ENCODE measurements at places on chromosomes 2 and 18. TPM values are rescaled to one million over a fixed set of nuclear protein-coding genes. Genes with fewer than 3 reads are reported as not detected.

The BOLL gene
- total RNA-seq, result not detected

The ESPNL gene
- not detected for total RNA-seq

The UGT1A8 gene
- total RNA-seq, result not detected

The BCL11A gene
- total RNA-seq, result 0.11 TPM

The SPHKAP gene
- total RNA-seq, result not detected

The ANKRD29 gene
- total RNA-seq, result 118 TPM

The NOSTRIN gene
- total RNA-seq, result 7.8 TPM

The RMND5A gene
- total RNA-seq, result 17.7 TPM

The CNTNAP5 gene
- total RNA-seq, result not detected

The FAM237A gene
- not detected for total RNA-seq

The RSAD2 gene
- total RNA-seq, result 0.32 TPM

The ATAD2B gene
- total RNA-seq, result 8.4 TPM

The SULT1C4 gene
- total RNA-seq, result 11.0 TPM

The SLC4A5 gene
- 0.11 TPM for total RNA-seq

The IMPA2 gene
- total RNA-seq, result 43.4 TPM

DNA sequence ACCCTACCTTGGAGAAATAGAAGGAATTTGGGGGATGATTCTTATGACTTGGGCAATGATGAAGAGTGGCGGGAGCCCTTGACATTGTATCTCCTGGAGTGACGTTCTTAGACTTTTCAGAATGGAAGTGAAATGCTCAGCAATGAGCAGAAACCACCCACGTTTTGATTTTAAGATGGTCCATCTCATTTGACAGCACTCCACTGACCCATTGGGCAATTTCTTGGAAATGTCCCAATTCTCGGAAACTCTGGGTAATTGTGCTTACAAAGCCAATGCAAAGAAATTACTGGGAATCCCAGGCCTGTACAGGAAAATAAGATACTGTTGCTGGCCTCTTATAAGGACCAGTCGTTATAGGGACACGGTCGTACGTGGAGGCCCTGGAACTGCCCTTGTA is 170.0 kb upstream of the COPS8 start:
- no peak for DNase-seq

GRCh38 chr2:109498906-109499305 is 114.9 kb downstream of the SEPTIN10 start:
- DNase-seq, result no peak

DNA sequence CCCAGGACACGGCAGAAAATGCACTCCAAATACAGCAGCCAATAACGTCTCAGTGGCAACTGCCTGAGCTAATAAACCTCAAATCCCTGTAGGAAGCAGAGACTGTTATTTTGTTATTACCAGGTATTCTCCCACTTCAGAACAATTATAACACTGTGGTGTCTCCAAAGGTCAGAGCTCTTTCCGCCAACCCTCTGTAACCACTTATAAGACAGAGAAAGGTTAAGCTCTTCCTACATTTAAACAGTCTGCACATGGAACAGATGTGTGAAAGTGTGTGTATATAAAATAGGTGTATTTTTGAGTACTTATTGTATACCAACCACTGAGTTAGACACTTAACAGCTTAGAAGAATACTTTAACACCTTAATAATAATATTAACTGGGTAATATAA is 64.1 kb downstream of the FBXO15 start:
- no peak for DNase-seq

GRCh38 chr2:239807568-239807967 is 217.6 kb downstream of the NDUFA10 start:
- peak; percentile 40 for DNase-seq

GRCh38 chr2:54377901-54378493 is 78.1 kb upstream of the SPTBN1 start:
- DNase-seq, result no peak

DNA sequence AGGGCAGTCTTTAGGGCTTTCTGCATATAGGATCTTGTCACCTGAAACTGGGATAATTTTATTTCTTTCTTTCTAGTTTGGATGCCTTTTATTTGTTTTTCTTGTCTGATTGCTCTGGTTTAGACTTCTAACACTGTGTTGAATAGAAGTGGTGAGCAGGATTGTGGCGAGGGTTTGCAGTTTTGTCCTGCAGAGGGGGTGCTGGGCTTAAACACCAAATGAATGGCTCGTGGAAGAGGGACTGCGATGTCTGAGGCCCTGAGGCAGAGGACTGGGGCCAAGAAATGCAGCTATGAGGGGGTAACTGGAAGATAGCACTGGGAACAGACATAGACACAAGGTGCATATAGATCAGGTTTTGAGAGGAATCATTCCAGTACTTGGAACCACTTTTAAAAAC is 20.5 kb downstream of the UBE2F start:
- no peak for DNase-seq

- no peak for DNase-seq
Measured at GRCh38 chr2:239308661-239309397, 92.0 kb downstream of the HDAC4 start.

DNA sequence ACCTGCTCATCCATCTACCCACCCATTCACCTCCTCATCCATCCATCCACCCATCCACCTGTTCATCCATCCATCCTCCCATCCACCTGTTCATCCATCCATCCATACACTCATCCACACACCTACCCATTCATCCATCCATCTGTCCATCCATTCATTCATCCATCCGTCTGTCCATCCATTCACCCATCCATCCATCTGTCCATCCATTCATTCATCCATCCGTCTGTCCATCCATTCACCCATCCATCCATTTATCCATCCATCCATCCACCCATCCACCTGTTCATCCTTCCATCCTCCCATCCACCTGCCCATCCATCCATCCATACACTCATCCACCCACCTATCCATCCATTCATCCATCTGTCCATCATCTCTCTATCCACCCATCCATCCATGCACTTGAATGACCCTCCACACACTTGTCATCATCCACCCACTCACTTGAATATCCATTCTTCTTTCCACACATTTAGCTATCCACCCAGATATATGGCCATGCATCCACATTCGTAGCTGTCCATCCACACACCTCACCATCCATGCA is 45.0 kb downstream of the CROCC2 start:
- no peak for DNase-seq

GRCh38 chr2:154140249-154141025 is 268.7 kb downstream of the GALNT13 start:
- no peak for DNase-seq

DNA sequence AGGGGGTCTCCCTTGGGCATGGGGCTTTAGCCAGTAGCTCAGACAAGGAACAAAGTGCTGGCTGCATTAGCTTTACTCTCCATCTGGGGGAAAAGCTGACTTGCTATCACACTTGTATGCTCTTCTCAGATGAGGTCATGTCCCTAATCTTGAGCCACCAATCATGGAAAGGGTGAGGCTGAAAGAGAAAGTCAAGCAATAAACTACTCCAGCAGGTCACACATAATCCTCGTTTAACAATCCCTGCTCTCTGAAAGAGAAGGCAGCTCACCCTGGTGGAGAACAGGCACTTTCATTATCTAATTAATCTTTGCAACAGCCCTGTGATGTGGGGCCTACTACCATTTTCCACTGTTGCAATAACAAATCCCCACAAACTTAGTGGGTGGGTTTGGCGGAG is 129.7 kb upstream of the CAPN13 start:
- no peak for DNase-seq

DNA sequence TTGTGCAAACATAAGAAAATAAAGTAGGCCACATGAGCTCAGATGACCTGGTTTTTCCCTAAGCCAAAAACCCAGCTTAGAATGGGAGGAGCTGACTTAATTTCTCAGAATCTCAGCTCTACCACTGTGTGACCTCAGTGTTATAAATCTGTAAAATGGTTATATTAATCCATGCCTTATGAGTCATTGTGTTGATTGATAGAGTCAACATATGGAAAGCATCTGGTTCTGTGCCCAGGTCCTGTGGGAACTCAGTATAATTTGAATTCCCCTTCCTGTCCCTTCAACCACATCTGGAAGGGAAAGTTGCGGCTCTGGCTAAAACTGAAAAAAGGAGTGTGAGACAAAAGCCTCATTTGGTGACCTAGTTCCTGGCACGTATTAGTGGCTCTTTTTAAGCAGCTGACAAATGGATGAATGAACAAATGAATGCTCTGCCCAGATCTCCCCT is 25.7 kb downstream of the TMEM177 start:
- no peak for DNase-seq

GRCh38 chr2:168449419-168449818 is 6.7 kb upstream of the CERS6 start:
- DNase-seq, result no peak

GRCh38 chr18:23945416-23946079 is 69.0 kb upstream of the TTC39C start:
- DNase-seq, result no peak

GRCh38 chr18:10530852-10531251 is 5.0 kb downstream of the NAPG start:
- no peak for DNase-seq

DNA sequence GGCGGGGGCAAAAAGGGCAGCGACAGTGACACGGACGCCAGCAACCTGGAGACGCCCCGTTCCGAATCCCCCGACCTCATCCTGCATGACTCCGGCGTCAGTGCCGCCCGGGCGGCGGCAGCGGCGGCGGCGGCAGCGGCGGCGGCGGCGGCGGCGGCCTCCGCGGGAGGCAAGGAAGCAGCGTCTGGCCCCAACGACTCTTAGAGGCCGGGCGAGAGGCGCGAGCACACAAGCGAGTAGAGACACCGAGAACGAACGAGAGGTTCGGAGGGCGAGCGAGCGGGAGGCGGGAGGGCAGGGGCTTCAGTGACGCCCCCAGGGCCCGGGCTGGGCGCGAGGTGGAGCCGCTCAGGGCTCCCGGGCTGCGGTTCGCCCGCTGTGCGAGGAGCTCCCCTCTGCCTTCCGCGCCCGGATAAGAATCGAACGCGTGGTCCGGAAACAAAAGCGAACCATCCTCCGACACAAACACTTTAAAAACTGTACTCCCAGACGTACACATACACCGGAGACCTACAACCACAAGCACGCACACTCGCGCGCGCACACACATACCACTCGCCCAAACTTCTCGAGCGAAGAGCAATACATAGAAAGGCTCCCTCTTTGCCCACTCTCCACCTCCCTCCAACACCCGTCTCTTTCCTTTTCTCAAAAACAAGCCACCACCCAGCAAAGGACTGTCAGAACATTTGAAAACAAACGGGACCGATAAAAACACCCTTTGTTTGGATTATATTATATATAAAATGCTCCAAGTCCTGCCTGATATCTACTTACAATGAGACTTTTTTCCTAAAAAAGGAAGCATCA is 2.8 kb downstream of the SP9 start:
- no peak for DNase-seq

- no peak for DNase-seq
Measured at GRCh38 chr2:177748360-177748759, 324.2 kb downstream of the PDE11A start.

DNA sequence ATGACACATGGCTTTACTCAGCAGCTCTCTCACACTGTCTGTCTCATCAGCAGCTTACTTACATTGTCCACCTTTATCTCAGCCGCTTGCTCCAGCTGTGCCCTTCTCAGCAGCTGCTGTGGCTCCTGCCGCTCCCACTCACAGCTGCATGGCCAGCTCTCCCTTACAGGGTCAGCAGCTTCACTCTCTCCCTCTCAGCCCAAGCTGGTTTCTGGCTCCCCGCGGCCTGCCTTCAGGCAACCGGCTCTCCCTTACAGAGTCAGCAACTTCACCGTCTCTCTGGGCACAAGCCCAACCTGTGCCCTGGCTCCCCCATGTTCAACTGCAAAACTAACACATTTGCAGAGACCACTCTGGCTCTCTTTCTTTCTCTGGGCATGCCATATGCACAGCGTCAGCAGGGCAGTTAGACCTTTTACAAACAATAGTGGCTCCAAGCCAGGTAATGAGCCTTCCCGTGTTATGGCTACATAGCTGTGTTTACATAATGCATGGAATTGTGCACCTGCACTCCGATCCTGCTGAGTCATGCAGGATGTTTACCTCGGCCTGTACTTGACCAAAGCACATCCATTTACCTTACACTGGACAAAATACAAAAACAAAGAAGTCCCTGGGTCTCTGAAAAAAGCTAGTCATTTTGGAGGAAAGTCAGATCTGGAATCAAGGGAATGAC is 167.3 kb downstream of the DOK6 start:
- no peak for DNase-seq

DNA sequence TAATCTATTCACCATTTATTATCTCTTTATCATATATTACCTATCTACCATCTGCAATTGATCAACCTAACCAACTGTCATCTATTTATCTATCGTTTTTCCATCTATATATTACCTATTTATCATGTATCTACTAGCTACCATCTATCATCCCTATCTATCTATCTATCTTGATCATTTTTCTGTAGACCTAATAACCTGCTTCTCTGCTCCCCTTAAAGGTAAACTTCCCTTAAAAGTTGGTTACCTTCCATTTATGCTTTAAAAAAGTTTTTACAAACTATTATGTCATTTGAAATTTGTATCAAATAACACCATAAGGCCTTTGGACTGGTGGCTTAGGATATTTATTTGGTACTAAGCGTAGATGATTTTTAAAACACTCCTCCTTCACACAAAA is 47.2 kb downstream of the TMEM18 start:
- no peak for DNase-seq

- DNase-seq, result no peak
Measured at GRCh38 chr2:24182507-24182906, 7.7 kb downstream of the FAM228A start.

- no peak for DNase-seq
Measured at GRCh38 chr2:121103960-121104359, 181.0 kb downstream of the TFCP2L1 start.

DNA sequence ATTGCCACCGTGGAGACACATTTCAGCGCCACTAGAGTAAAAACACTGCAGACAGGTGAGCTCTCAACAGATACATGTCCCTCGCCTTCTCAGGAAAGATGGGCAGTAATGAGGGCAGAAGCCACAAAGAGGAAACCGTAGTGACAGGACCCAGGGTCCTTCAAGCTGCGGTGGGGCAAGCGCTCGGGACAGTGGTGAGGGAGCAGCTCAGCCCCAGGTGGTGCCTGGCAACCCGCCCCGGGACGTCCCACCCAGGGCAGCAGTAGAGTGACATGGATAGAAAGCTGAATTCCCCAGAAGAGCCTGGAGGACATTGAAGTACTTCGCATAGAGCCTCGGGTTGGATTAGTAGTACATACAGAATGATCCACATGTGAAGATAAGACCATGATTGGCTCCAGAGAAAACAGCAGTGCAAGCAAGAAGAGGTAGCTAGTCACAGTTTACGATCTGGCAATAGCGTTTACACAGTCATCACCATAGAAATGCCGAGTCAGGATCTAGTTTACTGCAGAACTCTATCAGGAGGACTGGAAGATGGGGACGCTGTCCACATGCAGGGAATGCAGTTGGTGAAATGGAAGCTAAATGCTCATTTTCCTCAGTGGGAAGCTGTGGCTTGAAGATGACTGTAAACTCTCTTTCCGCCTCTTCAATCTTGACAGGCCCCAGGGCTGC is 37.4 kb upstream of the ALPP start:
- DNase-seq, result no peak

GRCh38 chr2:199018826-199019225 is 438.9 kb downstream of the SATB2 start:
- DNase-seq, result no peak

GRCh38 chr2:47269316-47270232 is 114.5 kb upstream of the STPG4 start:
- DNase-seq, result peak; percentile 94

All from ascending aorta (tissue), 2 donors.